ENCODE measurements at places on chromosomes 4 and X.
A peak's percentile ranks its signal among the peaks of the same experiment; 100 is the strongest.

DNA sequence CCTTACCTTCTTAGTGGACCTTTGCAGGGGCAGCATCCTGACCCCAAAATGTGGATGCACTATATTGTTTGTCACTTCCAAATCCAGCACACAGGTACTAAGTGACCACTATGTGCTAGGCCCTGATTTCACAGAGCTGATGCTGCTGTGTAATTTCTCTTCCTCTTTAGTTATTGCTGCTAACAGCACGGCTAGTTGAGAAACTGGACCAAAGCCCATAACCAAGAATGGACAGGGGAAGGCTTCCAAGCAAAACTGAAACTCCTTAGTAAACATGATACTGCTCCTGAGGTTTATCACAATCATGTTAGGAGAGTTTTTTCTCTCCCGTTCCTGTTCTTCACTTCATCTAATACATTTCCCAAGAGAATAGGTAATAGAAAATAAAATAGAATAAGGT lies 172.9 kb upstream of the TTC29 start:
- DNase-seq: no peak

DNA sequence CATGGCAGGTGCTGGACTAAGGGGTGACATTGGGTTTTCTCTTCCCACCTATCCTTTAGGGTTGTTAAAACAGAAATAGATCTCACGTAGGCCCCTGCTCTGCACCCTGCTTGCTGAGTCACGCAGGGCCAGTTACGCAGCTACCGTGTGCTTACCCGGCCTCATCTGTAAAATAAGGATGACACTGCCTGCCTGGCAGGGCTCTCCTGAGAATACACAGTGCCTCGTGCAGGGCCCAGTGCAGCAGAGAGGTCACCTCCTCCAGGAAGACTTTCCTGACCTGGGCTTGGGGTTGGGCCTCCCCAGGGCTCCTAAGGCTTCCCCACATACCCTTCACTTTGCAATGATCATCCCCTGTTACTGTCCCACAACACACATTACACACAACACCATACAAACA lies 33.6 kb upstream of the JAKMIP1 start:
- no peak for DNase-seq

- DNase-seq: no peak
Observed at GRCh38 chr4:162015090-162015489, 148.7 kb downstream of the FSTL5 start.

GRCh38 chr4:139878050-139878449 lies 212.4 kb downstream of the MGST2 start:
- no peak for DNase-seq

DNA sequence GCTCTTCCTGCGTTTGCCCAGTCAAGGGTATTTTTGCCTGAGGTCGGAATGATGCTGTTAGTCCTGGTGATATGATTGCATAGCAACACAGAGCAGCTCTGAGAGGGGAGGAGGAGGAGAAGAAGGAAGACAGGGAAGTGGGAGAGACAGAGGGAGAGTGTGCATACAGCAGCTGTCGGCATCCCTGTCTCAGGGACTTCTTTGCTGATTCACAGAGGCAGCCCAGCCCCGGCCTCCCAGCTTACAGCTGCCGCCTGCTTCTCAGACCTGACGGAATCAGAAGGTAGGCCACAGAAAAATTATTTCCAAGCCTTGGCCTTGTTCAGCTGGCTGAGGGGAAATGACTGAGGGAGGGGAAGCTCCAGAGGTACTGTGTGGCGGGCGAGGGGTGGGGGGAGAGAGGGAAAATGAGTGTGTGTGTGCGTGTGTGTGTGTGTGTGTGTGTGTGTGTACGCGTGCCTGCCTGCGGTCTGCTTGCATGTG lies 319 bp downstream of the DRP2 start:
- peak; percentile 52 for DNase-seq

GRCh38 chr4:62495032-62495431 lies 1294.9 kb downstream of the ADGRL3 start:
- no peak for DNase-seq

DNA sequence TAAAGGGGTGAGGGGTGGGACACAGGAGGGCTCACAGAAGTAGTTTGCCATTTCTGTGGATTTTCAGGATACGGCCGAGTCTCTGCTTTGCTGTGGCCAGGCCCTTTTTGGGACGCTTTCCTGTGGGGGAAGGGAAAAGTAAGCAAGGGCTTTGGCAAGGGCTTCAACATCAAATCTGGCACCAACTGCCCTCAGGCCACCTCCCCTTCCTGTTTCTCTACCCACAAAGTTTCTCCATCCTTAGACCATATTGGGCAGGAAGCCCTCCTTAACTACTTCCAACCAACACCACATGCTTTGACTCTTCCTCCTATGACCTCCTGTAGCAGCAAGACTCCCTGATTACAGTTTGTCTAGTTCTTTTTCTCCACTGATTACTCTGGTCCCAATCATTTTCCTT lies 105.1 kb downstream of the PHF8 start:
- DNase-seq: no peak
